ENCODE measurements at places on chromosomes 13 and 19.

DNA sequence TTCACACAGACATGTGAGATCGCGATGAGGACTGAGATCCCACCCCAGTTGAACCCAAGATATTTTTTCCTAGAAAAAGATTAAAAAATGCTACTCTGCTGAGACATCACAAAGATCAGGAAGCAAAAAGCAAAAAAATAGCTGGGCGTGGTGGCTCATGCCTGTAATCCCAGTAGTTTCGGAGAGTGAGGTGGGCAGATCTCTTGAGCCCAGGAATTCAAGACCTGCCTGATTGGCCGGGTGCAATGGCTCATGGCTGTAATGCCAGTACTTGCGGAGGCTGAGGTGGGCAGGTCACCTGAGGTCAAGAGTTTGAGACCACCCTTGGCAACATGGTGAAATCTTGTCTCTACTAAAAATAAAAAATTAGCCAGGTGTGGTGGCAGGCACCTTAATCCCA, 1.1 kb downstream of the FUT3 start:
- DNase-seq: no peak

GRCh38 chr13:108777421-108778420, 148.3 kb downstream of the MYO16 start:
- DNase-seq: no peak

- no peak for DNase-seq
Observed at GRCh38 chr13:90673746-90674145, 673.7 kb upstream of the MIR17HG start.

- DNase-seq: no peak
Observed at GRCh38 chr13:50711131-50711815, 132.2 kb downstream of the DLEU7 start.

DNA sequence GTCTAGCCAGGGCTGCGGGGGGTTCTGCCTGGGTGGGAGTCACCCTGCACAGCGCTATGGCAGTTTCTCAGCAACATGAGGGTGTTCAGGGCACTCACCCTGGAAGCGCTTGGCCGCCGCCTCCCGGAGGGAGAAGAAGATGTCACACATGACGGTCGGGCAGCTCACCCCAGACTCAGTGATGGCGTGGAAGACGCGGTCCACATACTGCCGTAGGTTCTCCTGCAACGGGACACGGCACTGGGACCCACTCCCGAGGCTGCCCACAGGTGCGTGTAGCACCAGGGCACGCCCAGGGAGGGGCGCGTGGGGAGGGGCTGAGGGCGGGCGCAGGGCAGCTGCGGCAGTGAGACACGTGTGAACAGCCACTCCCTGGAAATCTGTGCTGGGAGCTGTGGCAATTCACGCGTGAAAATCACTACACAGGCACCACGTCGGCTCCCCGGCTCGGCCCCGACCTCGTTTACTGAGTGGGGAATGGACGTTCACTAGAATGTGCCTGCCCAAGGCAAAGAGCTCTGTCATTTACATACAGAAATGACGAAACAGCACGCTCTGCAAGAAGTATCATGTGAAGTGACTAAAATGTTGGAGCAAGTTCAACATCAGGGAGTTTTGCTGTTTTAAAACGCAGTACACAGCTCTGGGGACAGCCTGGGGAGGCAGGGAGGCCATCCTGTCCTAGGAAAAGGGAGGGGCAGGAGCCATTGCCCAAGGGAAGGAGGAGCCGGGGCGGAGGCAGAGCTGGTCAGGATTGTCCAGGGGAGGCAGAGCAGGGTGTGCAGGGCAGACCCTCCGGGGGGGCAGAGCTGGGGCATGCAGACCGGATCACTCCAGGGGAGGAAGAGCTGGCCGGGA, 41.5 kb upstream of the C13orf46 start:
- DNase-seq: no peak

GRCh38 chr13:110423689-110424302, 116.7 kb downstream of the COL4A2 start:
- no peak for DNase-seq

GRCh38 chr19:45038931-45039893, at the start of gene CLASRP:
TSS of gene CLASRP (plus strand) at chr19:45039045. CDS start at chr19:45040213, 1,168 bp downstream.
- peak; percentile 79 for DNase-seq

DNA sequence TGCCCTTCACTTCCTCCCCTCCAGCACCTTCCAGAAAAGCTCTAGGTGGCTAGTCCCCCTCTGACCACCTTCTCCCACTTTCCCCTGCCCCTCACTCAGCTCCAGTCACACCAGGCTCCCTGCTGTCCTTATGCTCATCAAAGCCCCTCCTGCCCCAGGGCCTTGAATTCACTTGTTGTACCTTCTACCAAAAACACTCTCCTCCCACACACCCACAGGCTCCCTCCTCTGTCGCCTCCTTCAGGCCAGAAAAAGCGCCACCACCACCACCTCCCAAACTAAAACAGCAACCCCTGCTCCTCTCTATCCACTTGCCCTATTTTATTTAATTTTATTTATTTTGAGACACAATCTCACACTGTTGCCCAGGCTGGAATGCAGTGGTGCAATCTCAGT, 4.8 kb upstream of the CEACAM16 start:
- no peak for DNase-seq

DNA sequence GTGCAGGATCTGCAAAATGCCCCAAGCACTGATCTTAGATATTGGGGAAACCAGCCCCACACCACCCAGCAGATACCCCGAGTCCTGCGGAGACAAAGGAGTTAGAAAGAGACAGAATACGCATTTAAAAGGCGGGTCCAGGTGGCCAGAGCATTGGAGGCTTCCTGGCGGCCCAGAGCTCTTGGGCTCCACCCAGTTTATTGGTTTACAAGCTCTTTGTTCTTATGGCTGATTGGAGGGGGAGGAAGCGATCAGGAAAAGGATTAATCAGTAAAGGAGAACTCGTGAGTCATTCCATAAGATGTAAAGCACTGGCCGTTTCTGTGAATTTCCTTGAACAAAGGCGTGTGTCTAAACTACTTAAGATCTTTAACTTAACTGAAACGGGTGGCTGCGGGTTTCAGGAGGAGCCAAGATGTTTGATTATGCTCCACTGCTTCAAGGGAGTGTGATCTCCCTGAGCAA, 926 bp downstream of the ZNF587 start:
- no peak for DNase-seq

DNA sequence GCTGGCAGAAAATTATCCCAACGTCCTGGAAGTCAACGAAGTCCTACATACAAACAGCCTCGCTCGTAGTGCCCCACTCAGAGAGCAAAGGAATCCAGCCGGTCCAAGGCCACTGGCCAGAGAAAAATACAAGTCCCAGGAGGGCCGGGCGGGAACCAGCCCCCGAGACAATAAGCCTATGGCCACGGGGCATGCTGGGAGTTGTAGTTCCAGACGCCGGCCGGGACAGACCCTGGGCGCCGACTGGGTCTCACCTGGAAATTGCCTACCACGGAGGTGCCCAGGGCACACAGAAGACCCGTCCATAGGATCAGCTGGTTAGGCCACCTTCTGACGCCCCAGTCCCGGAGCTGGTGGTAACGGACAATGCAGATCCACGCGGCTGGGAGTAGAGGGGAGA, 5.4 kb downstream of the TMEM150B start:
- no peak for DNase-seq

DNA sequence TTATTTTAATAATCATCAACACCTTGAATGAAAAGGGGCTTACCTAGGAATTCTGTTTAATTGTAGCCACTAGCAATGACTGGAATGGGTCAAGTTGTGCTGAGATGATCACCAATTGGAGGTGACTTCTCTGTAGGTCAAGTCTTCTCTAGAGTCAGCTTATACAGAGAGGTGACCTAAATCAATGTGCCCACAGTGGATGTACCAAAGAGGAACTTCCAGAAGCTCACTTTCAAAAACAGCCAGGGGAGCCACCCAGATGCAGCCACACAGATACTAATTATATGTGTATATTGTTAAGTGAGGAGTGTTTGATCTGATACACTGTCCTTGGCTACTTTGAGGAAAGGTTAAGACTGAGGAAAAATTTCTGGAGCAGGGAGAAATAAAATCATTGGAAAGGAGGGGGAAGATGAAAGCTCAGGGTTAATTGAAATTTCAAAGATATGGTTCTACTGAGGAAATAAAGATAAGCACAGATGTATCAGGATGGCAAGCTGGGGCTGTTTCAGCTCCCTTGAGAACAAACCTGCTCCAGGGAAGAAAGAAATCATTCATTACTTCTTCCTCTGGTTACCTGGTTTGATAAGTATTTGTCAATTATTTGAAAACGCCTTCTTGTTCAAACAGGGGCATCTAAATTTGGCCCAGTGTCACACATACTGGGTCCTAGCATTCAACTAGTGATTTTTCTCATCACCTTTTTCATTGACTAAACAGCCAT, 5.1 kb downstream of the GPR183 start:
- no peak for DNase-seq

- DNase-seq: no peak
Observed at GRCh38 chr13:105220881-105221280, 1314.6 kb downstream of the EFNB2 start.

GRCh38 chr13:93172109-93172508, 54.5 kb upstream of the GPC6 start:
- DNase-seq: no peak

DNA sequence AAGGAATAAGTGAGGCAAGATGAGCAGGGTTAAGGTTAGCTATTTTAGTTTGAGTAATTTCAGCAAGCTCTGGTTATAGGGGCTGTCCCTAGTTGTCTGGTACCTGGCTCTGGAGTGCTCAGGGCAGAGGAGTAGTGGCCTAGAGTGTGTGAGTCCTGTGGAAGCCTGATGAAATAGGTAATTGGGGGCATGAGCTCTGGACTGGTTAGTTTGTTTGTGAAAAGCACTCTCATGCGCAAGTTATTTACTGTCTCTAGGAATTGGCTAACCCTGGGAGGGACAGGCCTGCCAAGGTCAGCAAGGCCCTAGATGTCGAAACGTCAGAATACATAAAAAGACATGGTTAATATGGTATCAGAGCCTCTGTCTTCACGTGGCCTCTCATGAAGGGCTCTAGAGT, 900.1 kb downstream of the PCDH17 start:
- no peak for DNase-seq

- no peak for DNase-seq
Observed at GRCh38 chr13:46544811-46545210, 8.2 kb upstream of the LRCH1 start.

DNA sequence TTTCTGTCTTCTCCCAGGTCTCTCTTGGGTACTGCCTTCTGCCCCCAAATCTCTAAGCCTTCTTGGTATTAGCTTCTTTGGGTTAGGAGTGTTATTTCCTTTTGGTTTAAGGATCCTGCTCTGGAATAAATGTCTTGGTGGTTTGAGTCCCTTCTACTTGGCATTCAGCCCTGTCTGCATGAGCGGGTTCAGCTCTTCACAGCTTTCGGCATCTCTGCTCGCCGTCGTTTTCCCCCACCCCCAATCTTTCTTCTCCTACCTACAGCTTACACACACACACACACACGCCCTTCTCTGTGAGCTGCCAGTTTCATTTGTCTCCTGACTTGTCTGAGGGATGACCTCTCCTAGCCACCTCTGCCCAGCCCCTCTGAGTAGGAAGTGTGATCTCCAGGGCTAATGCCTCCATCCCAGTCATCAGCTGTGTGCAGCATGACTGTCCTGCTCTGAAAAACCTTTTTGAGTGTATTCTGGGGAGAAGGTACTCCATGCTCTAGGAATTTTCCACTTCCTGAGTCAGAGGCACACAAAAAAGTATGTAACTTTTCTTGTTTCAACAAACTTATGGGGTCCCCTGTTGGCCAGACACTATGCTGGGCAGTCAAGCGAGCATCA, 4.7 kb downstream of the CNOT3 start:
- no peak for DNase-seq

DNA sequence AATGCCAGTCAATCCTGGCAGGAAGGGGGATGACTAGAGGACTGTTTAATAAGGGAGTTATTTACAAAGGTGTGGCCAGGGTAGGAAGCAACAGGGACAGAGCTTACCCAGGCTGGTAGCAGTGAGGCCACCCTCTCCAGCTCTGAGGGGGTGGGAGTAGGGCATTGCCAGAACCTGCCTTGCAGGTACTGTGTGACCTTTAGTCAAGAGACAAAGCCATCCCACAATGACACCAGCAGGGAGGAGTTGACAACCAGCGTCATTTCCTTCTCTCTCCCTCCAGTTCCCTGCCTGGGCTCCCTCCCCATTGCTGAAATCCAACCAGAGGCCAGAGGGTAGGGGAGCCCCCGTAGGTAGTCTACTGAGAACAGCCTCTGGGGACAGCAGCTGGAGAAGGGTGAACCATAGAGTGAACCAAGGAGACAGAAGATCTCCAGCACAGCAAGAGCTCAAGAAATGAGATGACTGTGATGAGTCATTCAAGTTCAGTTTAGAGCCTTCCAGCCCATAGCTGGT, 33.3 kb upstream of the SPATA13 start:
- DNase-seq: no peak

DNA sequence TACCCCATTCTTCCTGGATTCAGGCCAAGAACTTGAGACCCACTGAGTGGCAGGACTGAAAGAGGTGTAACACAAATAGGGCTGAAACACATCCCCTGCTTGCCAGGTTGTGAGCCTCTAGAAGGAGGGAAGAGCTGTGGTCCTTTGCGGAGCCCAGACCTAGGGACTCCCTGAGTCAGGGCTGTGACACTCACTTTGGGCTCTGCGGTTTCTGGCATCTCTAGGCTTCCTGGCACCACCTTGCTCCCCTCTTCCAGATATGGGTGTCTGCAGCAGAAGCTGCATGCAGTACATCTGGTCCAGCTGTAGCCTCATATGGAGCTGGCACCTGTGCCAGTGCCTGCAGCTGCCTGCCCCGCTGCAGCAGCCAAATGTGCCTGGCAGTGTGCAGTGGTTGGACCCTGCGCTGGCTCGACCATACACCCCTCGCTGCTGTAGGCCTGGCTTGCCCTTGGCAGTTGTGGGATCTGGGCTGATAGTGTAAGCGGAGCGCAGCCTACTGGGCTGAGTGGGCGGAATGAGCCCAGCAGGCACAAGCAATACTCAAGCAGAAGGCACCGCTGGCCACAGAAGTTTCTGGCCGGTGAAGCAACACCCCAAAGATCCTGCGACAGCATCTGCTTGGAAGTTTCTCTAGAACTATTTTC, 290.4 kb downstream of the SLITRK6 start:
- no peak for DNase-seq

DNA sequence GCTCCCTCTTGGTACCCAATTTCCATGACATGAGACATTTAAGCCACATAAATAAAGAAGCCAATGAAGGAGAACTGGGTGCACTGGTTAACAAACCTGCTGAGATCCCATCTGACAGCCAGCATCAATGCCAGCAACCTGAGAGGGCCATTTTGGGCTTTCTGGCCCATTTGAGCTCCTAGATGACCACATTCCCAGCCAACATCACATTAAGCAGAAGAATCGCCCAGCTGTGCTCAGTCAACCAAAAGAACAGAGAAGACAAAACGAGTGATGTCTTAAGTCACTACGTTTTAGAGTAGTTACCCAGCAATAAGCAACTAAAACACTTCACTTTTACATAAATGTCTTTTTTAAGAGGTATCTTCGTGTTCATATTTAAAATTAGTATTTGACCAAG, 21.9 kb downstream of the LCP1 start:
- DNase-seq: no peak

GRCh38 chr13:47678201-47678968, 322.7 kb downstream of the SUCLA2 start:
- no peak for DNase-seq

- no peak for DNase-seq
Observed at GRCh38 chr19:17520865-17521264, 9.4 kb downstream of the PGLS start.

GRCh38 chr13:33512880-33513554, 227.5 kb upstream of the STARD13 start:
- DNase-seq: no peak

GRCh38 chr13:38951525-38952313, 38.9 kb downstream of the STOML3 start:
- no peak for DNase-seq

GRCh38 chr19:3832001-3832400, 36.8 kb downstream of the ZFR2 start:
- no peak for DNase-seq

Data from stimulated activated CD8-positive, alpha-beta memory T cell treated with anti-CD3 and anti-CD28 coated beads, Interleukin-4, amount 100 ng/mL, for 1 hour (primary cell).